ENCODE measurements at places on chromosomes 6 and 20. TPM values are rescaled to one million over a fixed set of nuclear protein-coding genes. Genes with fewer than 3 reads are reported as not detected.

The OR5V1 gene
- total RNA-seq: not detected

The RALGAPB gene
- 24.3 TPM for total RNA-seq

The TAAR5 gene
- not detected for total RNA-seq

The PNLDC1 gene
- not detected for total RNA-seq

The ECHDC1 gene
- 38.7 TPM for total RNA-seq

The EEF1A2 gene
- total RNA-seq: 1,265 TPM

The ECT2L gene
- total RNA-seq: 5.9 TPM

The SULF2 gene
- total RNA-seq: 24.7 TPM

The HLA-DOA gene
- 1.6 TPM for total RNA-seq
